Endothelial cell (in vitro differentiated cells): ENCODE measurements at places on chromosomes 3 and 15. TPM values are rescaled to one million over a fixed set of nuclear protein-coding genes. Genes with fewer than 3 reads are reported as not detected.

DNA sequence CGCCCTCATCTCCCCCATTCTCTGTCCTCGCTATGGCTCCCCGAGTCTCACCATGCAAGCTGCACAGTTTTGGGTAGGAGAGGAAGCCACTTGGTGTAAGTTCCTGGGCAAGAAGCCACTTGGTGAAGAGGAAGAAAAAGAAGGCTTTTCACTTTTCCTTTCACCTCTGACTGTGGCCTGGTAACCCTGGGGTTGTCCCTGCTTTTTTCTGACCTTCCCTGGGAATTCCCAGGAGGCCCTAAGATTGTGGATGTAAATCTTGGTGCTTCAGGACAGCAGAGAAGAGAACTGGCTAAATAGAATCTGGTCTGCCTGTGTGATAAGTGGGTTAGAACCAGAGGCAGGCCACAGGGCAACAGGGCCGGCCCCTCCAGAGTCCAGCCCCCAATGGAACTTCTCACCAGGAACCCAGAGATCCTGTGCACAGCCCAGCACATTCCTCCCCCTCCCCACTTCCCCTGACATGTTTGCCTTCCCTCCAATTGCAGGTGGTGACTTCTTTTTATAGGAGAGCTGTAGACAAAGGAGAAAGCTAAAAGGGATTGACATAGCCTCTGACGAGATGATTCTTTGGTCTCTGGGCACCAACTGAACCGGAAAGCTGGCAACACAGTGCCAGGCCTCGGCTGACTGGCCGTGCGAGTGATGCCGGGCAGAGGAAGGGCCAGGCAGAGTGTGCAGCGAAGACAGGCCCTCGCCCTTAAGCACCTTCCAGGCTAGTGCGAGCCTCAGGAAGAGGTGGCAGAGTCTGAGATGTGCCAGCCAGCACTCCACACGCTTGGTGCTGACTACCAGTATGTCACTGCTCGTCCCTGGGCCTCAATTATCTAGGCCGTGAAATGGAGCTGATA, 19.4 kb upstream of the SKOR1 start:
- no peak for DNase-seq

MUC13 gene
- total RNA-seq = not detected

DNA sequence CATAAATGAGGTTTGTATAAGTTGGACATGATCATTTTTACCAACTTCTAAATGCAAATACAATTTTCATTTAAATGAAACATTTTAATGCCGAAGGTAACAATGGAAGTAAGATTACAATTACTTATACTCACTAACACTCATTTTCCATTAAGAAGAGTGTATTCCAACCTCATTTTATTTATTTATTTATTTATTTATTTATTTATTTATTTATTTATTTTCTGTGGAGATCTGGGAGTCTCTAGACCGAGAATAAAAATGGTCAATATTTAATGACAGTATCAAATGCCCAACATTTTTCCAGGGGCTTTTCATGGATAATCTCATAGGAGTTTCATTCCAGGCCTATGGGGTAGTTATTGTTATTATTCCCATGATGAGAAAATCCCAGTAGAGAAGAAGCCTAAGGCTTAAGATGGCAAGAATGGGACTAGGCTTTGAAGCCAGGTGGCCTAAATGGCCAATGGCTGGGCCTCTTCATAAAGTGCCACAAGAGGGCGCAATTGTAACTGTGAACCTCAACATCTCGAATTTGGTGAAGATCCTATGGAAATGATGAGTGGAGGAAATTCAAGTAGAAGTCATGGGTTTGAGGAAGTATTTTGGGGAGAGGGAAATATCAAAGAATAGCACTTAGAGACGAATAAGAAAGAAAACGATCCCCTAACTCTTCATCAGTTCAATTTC, 21.3 kb downstream of the VGLL3 start:
- peak; percentile 36 for DNase-seq

ZNF35 gene
- total RNA-seq = 29.1 TPM

GRCh38 chr3:162175878-162176277, 679.3 kb downstream of the OTOL1 start:
- DNase-seq = no peak

GOLGA6D gene
- 1.2 TPM for total RNA-seq

ZDHHC3 gene
- 135 TPM for total RNA-seq

COX5A gene
- 182 TPM for total RNA-seq

PLCD1 gene
- total RNA-seq = 22.4 TPM

IL17RD gene
- 10.7 TPM for total RNA-seq

- no peak for DNase-seq
Measured at GRCh38 chr3:132448216-132448961, 31.1 kb downstream of the DNAJC13 start.

DNA sequence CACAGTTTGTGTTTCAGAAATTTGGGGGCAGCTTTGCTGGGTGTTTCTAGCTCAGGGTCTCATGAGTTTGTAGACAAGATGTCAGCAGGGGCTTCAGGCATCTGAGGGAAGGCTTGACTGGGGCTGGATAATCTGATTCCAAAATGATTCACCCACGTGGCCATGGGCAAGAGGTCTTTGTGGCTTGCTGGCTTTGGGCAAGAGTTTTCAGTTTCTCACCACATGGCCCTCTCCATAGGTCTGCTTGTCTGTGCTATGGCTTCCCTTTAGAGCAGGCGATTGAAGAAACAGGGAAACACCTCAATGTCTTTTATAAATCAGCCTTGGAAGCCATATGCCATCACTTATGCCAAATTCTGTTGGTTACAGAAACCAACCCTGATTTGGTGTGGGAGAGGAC, 11.9 kb downstream of the RPS27L start:
- no peak for DNase-seq

- DNase-seq = no peak
Measured at GRCh38 chr3:13462822-13463221, 17.3 kb upstream of the HDAC11 start.

HTR3E gene
- not detected for total RNA-seq

PLCL2 gene
- 18.8 TPM for total RNA-seq

- no peak for DNase-seq
Measured at GRCh38 chr3:193378706-193379105, at the start of gene ATP13A5. TSS of gene ATP13A5 (minus strand) at chr3:193378753. CDS start at chr3:193378725, 28 bp downstream.

DNA sequence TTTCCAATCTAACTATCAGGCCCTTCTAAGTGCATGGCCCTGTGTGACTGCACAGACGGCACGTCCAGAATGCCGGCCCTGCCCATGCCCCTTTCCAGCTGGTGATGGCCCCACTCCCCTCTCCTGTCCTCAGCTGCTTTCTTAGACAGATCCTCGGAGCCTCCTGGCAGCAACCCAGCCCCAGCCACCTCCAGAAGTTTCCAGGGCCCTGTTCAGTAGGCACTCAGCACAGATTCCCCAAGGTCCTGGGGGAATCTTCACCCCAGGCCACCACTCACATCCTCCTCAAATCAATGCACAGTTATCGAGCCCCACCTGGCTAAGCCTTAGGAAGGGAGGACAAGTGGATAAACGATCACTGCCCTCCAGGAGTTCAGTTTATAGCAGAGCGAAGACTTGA, 1.4 kb upstream of the CRABP1 start:
- DNase-seq = no peak

GRAMD1C gene
- total RNA-seq = 21.7 TPM
